Stimulated activated CD8-positive, alpha-beta memory T cell treated with anti-CD3 and anti-CD28 coated beads, Interleukin-2, amount 100 ng/mL, for 1 hour (primary cell): ENCODE measurements at places on chromosomes 13 and 19.

DNA sequence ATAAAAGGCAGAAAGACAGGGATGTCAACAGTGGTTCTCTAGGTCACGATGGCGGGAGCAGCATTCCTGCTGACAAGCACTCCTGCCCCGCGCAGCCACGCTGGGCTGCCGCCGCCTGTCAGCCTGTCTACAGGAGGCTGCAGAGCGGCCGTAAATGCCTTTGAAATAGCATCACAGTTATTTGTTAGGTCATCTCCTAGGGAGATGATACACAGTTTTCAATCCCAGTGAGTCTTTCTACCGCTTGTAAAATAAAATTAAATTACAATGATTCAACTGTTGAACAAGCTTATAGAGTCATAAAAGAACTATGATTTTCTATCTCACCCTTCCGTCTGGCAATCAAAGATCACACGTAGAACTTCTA, 7.3 kb upstream of the SLC7A9 start:
- no peak for DNase-seq

DNA sequence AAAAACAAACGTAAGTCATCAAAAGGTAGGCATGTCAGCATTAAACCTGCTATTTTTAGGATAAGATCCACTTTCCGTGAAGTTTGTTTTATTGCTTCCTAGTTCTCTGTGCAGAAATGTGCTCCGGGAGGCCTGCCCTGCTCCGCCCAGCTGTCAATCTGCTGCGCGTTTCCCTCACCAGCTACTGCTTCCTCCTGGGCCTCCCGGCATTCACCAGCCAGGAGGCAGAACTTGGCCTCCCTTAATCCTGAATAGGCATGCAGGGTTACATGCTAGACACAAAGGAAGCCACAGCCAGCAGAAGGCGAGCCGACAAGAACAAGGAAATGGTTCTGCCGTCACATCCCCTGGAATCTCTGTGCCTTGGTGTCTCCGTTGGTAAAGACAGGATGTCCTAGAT, 386.2 kb downstream of the IRS2 start:
- DNase-seq = no peak

- DNase-seq = no peak
Measured at GRCh38 chr19:2145831-2146241, 5.5 kb downstream of the AP3D1 start.

DNA sequence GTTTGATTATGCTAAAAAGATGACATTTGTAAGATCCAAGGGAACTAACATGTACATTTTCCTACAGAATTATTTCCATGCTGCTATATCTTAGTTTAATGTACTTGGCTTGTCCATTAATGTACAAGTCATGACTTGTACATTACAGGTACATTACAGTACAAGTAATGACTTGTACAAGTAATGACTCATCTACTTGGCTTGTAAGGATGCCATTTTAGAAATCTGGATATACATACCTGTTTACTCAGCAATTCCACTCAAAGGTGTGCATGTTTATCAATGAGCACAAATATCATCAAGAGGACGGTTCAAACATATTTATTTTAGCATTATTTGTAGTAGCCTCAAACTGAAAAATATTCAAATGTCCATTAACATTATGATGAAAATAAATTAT, 87.0 kb upstream of the TRPC4 start:
- no peak for DNase-seq

- no peak for DNase-seq
Measured at GRCh38 chr13:23571431-23571830, 1.2 kb downstream of the TNFRSF19 start.

GRCh38 chr19:44644402-44645016, 799 bp downstream of the PVR start:
- DNase-seq = no peak

GRCh38 chr13:18992791-18993190, 188.8 kb downstream of the TUBA3C start:
- no peak for DNase-seq

- no peak for DNase-seq
Measured at GRCh38 chr13:30091035-30091434, 216.3 kb downstream of the KATNAL1 start.

GRCh38 chr13:30111810-30112209, 195.5 kb downstream of the KATNAL1 start:
- no peak for DNase-seq

DNA sequence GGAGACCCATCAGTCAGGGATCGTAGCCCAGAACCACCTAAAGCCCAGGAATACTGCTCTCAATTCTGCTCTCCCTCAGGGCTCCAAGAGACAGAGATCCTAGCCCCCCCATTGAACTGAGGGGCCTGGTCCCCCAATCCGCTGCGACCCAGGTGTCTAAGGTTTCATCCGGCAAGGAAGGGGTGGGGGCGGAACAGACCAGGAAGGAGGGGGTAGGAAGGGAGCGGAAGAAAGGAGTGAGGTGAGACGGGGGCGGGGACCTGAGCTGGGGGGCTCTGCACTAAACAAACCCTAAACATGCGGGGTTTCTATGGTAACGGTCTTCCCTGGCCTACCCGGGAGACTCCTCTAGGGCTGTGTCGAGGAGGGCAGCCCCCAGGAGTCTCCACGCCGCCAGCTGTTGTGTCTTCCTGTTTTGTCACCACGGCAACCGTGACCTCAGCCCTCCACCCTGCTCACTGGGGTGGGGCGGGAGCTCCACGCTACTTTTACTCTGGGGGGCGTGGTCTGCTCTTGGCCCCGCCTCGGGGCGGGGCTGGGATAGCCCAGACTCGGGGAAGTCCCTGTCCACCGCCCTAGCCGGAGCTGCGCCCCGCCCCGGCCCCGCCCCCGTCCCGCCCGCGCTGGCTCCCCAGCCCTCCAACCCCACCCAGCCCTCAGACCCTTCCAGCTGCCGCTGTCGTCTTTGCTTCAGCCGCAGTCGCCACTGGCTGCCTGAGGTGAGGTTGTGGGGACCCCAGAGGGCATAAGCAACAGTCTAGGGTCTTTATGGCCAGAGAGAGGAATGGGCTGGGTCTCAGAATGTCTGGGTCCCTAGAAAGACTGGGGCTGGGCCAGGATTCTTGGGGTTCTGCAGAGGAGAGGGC, at the start of gene MYADM:
Gene MYADM, plus strand, starts transcription at position 659 of the 866 bp plus-strand sequence. CDS start 5,647 bp downstream, outside the sequence.
- DNase-seq = peak; percentile 99

DNA sequence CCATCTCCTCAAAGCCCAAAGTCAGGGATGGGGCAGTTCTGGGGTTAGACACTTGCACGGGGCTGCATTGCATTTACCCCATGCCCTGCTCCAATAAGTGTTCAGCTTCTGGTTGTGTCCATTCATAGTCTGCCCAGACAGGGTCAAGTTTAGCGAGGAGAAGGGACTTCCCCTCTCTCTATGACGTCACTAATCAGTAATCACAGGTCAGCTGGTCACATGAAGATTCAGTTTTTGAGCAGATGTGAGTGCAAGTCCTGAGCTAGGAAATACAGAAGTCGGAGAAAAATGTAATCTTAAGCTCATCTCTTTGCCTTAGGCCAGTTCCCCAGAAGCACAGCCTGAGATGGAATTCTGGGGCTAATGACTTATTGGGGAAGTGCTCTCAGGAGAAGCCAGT, 310.1 kb downstream of the TSHZ3 start:
- DNase-seq = no peak

DNA sequence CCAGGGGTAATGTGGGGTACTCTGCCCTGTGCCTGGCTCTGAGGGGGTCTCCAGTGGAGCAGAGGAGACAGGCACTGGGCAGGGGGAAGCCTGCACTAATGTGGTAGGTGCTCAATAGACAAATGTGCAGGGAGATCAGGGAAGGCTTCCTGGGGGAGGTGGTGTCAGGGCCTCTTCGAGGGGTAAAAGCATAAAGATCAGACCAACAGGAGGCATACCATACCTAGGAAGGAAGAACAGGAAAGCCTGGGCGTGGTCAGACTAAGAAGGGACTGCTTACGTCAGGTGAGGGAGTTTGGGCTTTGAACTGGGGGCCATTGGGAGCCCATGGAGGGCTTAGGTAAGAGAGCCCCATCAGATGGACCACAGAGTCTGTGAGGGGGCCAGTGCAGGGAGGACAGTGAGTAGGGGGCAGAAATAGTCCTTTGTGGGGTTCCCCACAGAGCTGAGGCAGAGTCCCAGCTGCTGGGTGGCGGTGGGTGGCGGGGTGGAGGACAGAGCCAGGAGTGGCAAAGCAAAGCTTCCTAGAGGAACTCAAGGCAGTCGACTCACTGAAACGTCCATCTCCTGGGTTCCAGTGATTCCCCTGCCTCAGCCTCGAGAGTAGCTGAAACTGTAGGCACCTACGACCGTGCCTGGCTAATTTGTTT, 8.8 kb downstream of the PRR36 start:
- DNase-seq = no peak

DNA sequence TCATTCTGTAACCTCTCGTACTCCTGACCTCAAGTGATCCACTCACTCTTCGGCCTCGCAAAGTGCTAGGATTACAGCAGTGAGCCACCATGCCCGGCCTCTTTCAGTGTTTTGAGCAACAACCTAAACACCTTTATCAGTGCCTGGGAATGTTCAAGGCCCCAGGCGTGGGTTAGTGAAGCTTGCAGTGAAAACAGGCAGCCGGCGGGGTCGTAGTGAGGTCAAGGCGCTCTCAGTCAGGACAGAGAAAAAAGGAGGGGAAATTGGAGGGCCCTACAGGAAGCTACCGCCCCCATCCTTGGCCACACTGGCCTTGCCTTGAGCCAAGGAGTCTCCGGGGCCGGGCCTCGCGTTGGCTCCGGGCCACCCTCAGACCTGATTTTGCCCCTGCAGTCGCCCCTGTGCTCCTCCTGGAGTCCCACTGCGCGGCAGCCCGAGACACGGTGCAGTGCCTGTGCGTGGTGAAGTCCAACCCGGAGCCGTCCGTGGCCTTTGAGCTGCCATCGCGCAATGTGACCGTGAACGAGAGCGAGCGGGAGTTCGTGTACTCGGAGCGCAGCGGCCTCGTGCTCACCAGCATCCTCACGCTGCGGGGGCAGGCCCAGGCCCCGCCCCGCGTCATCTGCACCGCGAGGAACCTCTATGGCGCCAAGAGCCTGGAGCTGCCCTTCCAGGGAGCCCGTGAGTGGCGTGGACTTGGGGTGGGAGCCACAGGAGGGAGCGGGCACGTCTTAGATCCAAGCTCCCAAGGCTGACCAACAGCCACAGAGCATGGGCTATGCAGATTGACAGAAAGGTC, 17.7 kb downstream of the MAG start:
- no peak for DNase-seq

GRCh38 chr19:6521718-6522646, 8.8 kb upstream of the TNFSF9 start:
- peak; percentile 67 for DNase-seq

- DNase-seq = no peak
Measured at GRCh38 chr13:70117338-70117905, 9.2 kb upstream of the KLHL1 start.

DNA sequence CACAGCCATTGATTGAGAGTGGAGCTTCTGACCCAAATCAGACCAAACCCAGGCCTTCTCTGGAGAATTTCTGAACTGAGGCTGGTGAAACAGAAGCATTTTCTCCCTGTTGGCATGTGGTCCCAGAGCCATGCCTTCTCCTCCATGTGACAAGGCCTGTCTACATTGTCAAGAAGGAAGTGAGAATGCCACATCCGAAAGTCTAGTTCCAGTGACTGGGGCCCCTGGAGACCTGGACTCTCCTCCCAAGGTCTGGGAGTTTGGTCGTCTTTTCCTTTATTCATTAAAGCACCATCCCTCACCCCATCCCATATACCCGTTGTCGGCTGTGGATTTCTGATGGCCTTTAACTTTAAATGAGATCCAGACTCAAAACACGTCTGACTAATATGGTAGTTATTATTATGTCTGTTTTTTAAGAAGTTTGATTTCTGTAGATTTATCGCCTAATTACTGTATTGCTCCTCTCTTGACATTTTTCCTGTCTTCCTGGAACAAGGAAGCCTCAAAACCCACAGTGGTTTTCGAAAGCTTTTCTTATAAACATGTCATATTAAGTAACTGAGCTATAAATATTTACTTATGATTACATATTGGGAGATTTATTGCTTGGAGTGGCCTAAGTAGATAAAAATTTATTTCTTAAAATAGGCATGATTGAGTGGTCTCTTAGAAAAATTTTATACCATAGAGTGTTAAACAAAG, 128.3 kb upstream of the FRY start:
- no peak for DNase-seq

GRCh38 chr13:89457977-89458376, 1786.8 kb downstream of the SLITRK5 start:
- DNase-seq = no peak

- DNase-seq = no peak
Measured at GRCh38 chr19:12984683-12985048, 10.6 kb upstream of the NFIX start.

DNA sequence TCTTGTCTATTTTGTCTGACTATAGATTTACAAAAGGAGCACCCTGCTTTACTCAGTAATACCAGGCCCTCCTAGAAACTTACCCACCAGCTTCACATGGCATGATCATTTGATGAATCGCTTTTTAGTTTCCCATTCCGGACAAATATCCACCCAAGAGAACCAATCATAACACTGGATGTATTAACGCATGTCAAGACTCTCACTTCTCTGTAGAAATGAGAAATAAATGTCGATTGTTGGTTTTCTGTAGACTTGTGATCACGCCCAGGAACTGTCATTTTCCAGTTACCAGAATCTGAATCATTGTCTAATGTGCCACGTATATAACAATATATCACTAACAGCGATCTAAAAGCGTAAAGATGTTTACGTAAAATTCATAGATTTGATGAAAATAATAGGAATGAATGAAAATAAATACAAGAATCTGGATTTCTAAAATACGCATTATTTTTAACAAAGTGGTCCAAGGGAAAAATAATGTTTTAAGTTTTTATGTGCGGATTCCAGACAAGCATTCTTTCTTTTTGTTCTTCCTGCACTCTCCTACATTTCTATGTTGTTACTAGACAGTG, 14.0 kb downstream of the CDX2 start:
- DNase-seq = no peak

DNA sequence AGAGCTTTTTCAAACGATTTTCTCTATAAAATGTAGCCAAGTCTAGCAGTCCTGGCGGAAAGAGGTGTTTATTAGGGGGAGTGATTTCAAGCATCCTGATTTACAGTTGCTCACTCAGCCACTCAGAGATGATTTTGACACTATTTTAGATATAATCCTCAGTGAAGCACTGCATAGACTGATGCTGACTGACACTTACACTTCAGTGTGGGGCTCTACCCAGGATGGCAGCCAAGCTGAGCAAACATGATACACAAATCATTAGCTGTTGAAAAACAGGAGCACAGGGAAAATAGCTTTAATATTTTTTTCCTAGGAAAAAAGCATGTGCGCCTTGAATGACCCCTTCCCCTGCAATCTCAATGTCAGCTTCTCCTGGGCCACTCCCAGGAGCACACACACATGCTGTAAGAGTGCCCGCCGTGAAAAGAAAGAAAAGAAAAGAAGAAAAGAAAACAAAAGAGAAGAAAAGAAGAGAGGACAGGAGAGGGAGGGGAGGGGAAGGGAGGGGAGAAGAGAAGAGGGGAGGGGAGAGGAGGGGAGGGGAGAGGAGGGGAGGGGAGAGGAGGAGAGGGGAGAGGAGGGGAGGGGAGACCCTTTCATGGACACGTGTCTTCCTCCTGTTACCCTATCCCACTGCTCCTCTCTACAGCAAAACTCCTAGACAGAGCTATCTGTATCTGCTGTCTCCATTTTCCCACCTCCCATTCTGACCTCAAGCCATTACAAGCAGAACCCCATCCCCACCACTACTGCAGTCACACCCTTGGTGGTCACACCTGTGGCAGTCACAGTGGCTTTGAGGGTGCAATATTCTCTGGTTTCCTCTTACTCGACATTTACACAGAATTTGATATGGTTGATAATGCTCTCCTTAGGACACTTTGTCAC, 36.4 kb downstream of the RCBTB2 start:
- DNase-seq = no peak
